ENCODE measurements at places on chromosomes 3 and 15.
A peak's percentile ranks its signal among the peaks of the same experiment; 100 is the strongest.

- DNase-seq, result peak; percentile 73
These were observed 197.1 kb downstream of the UACA start for GRCh38 chr15:70566047-70566835.

DNA sequence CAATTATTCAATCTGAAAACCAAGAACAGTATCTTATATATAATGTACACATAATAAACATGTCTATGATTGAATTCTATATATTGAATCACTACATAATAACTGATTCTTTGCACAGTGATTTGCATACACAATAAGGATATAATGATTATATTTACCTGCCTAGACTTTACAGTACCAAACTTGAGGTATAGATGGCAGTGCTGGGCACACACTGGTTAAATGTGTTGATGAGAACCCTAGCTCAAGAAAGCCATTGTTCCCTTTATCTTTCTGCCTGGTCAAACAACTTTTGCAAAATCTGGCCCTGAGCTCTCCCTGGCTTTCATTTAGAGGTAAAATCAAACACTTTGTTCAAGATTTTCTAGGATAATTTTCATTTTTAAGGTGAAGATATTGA is 697.7 kb downstream of the TUSC7 start:
- no peak for DNase-seq

- no peak for DNase-seq
These were observed 779.5 kb downstream of the ROBO1 start for GRCh38 chr3:78988324-78988723.

DNA sequence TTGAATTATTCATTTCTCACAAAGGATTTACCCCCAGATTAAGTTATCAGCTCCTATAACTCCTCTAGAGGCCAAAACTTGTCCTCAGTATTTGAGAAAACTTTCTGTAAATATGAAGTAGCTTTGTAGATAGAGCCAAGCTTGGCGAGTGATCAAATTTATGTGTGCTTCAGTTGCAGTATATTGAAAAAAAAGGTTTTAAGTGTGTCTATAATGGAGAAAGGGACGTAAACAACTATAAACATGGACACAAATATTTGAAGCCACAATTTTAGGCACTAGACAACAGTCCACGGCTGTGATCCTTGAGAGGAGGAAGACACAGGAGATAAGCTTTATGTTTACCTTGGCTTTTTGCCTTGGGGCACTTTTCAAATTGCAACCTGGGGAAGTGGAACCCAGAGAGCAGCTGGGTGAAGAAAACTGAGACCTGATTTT is 118.7 kb downstream of the THRB start:
- DNase-seq, result peak; percentile 60

GRCh38 chr3:16824081-16824696 is 60.6 kb upstream of the PLCL2 start:
- no peak for DNase-seq

- DNase-seq, result no peak
These were observed 2.3 kb downstream of the INKA1 start for GRCh38 chr3:49805367-49805782.

DNA sequence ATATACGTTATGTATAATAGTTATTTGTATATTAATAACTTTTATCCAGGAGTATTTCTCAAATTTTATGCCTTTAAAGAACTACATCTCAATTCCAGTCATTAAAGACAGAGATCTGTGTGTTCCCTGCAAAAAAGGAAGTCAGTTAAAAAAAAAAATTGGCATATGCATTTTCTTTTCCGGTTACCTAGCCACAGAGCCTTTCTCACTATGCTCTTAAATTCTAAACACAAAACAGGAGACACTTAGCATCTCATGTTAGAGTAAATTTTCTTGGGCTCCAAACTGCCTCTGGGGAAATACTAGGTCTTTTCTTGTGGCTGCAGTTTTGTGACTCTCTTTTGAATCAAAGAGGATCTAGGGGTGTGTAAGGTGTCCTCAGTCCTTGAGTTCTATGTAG is 105.9 kb downstream of the KCNH8 start:
- no peak for DNase-seq

GRCh38 chr3:4834403-4834866 is 144.8 kb upstream of the BHLHE40 start:
- DNase-seq, result no peak

DNA sequence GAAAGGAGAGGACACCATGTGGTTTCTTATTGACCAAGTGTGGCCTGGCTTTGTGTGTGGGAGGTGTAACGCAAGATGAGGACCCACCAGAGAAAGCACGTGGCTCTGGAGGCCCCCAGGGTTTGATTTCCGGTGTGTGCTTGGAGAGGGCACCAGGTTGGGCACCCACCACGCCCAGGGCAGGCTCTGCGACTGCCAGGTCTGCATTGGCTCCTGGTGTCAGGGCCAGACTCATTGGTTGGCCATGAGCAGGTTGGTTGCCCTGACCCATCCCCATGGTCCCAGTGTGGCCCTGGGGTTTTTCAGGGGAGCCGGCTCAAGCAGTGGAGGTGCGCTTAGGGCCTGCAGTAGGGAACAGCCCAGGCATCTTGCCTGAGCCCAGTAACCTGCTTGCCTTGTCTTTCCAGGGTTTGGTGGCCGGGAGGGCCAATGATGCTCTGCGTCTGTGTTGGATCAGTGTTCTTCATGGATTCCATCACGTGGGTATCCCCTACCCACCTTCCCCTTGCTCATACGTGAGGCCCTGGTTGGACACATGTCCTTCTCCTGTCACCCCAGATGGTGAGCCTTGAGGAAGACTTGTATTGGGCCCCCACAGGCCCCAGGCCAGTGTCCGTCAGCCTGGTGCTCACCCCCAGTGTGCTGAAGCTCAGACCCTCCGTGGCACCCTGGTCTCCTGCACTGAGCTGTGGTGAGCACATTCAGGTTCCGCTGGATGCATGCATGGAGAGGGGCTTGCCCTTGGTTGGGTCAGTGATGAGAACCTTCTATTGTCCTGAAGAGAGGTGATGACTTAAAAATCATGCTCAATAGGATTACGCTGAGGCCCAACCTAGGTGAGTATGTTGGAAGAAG is 193.9 kb downstream of the UBE3A start:
- peak; percentile 24 for DNase-seq

- DNase-seq, result no peak
These were observed 102.2 kb upstream of the ARRDC4 start for GRCh38 chr15:97858296-97858695.

DNA sequence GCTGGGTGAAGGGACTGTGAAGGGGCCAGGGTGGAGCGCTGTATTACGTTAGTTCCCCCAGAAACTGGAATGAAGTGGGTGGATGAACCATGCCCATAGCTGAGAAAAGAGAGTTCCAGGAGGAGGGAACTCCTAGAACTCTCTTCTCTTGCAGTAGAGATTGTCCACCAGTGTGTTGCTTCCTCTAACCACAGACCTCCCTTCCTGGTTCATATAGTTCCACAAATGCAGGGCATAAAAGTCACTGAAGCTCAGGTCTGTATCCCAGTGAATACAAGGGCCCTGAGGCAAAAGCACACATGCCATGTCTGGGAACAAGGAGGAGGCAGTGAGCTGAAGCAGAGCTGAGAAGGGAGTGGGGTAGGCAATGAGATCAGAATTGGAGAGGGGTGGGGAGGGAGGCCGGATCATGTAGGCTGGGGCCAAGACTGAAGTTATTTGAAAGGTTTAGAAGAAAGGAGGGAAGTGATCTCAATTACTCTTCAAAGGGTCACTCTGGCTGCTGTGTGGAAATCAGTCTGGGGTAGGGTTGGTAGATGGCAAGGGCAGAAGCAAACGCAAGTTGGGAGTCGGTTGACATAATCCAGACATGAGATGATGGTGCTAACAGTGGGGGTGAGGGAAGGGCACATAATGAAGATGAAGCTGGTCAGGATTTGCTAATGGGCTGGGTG is 6.5 kb downstream of the A4GNT start:
- peak; percentile 97 for DNase-seq

DNA sequence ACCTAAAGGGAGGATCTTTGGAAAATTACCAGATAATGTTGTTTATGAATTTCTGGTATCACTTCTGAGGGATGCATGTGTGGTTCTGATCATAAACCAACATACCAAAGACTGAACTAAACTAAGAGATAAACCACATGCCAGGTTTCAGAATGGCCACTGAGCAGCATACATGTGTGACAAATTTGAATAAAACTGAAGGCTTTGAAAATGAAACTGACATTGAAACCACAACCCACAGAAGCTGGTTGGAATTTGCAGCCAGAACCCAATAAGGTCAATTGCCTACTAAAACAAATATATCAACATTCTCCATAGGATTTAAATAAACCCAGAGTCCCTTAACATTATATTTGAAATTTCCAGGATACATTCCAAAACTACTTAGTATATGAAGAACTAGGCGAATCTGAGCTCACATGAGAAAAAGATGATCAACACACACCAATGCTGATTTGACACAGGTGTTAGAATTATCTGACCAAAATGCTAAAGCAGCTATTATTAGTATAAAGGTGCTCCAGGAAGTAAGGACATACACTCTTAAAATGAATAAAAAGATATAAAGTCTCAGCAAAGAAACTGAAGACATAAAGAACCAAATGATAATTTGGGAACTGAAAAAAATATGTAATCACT is 125.0 kb downstream of the ZNF280D start:
- DNase-seq, result no peak

DNA sequence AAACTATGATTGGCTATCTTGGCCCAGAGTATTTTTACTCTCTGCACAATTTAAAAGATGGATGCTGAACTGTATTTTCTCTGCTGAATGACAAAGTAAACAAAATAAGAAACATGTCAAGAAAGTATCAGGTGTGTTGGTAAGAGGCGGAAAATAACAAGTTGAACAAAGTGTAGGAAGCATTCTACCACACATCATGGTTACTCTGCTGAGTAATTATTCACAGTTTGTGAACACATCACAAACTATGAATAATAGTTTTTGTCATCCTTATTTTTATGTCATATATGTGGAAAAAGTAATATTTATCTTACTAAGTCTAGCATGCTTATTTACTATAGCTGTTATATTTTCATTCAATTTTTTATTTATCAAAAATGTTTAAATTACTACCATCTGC is 229.2 kb downstream of the MBNL1 start:
- DNase-seq, result no peak

- no peak for DNase-seq
These were observed 224.8 kb downstream of the ABHD5 start for GRCh38 chr3:43915546-43915945.

- DNase-seq, result peak; percentile 57
These were observed 207.4 kb upstream of the HES1 start for GRCh38 chr3:193928354-193929209.

DNA sequence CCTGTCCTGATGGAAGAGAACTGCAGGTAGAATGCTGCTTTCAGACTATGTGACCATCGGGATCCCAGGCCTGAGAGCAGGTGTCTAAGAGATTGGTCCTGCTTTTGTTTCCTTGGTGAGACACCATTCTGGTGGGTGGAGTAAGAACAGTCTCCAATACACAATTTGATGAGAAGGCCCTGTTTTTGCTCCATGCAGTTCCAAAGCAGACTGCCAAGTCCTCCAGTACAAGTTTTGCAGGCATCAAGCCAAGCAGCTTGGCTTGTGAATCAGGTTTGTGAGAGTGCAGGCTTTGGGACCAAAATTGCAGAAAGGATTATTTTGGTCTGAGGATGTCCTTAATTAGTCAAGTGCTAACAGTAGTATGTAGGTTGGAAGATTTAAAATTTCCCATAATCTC is 381.6 kb downstream of the FOXP1 start:
- no peak for DNase-seq

- no peak for DNase-seq
These were observed 67.0 kb downstream of the PPCDC start for GRCh38 chr15:75090388-75090734.

DNA sequence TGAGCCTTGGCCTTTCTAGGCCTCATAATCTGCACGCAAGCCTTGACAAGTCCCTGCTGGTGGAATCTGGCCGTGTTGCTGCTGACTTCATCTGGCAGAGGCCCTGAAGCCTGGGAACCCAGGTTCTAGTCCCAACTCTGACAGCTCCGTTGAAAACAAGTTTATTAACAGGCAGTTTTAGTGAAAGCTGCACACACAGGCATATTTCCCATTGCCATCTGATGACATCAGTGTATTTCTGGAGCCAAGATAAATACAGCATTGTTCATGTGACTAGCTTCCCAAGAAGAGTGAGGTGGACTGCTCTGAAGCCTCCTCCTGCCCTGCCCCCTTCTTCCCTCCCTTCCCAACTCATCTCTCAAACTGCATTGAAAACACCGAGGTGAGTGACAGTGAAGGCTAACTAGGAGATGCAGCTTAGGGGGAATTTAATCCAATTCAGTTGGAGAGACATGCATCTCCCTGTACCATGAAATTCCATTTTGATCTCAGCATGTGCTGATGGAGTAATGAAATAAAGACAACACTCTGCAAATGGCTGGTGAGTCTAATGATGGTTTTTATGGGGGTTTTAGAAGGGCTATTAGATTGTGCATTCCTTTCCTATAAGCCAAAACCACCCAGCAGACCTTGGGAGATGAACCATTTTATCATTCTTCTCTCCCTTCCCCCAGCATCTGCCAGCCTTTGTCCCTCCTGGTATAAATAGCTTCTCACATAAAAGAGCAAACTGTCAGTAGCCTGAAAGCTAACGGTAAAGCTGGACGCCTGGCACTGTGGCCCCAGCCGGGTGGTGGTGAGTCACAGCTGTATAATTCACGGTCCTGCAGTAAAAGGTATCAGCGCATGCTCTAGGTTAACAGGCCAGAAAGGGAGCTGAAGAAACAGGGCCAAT is 38.0 kb downstream of the PRICKLE2 start:
- peak; percentile 96 for DNase-seq

- no peak for DNase-seq
These were observed 34.3 kb upstream of the ANKRD34C start for GRCh38 chr15:79248183-79248582.

DNA sequence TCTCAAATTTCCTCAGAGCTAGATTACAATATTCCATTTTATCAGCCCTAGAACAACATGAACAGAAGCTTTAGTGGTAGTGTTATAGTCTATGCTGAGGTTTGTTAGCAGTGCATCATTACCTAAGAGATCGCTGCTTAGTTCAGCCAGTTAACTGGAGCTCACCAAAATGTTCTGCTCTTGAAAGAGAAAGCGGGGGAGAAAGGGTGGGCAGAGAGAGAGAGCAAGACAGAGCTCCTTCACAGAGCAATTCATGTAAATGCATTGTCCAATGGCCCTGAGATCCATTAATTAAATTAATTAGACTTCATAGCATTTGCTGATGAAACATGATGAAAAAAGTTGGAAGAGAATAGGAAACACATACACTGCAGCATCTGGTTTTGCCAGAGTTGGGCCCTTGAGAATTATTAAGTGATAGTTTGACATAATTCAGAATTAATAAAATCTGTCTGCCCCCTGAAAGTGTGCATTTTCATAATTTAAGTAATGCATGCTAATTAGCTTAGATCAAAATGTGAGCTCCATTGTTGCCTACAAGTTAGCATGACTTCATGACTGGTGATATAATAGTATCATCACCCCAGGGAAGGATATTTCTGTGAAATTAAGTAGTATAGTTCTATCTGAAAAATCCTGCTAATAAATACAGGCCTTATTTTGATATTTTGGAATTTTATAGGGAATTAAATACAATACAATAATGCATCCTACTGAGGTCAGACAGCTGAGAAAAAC is 86.9 kb upstream of the LYSMD4 start:
- no peak for DNase-seq
